GDM1 (cell line): ENCODE measurements at places on chromosomes 13 and 19.

- no peak for DNase-seq
Observed at GRCh38 chr19:58544591-58545285, 874 bp downstream of the TRIM28 start.

DNA sequence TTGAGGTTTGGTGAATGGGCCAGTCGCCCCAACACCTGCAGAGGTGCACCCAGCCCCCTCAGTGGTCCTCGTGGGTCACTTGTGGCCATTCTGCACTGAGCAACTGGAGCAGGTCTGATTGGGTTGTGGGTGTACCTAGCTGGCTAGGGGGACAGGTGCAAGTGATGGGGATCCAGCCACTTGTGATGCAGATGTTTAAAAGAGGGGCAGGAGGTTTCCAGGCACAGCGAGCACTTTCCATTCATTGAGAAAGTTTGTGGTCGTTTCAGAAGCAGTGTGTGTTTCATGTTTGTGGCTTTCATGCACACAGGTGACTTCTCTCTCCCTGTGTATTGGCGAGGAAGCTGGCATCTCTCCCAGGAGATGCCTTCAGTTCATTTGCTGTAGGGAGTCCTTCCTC lies 34.7 kb downstream of the TSSK6 start:
- no peak for DNase-seq

DNA sequence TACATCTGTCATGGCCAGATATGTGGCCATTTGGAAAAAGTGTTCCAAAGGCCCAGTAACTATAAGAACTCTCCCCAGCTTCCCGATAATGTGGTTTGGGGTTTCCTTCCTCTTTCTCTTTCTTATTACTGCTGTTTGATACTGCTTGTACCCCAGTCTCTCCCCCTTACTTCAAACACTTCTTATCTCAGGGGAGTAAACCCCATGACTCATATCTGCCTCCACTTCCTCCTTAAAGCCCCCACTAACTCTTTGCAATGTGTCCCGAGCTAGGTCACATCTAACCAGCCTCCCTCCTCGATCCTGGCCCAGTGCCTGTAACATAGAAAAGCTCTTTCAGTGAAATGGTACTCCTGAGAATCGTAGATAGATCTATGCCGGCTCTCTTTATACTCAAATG lies 82.4 kb upstream of the STARD13 start:
- DNase-seq = peak; percentile 54

- DNase-seq = no peak
Observed at GRCh38 chr19:39645800-39646411, 9.8 kb upstream of the LGALS16 start.

- no peak for DNase-seq
Observed at GRCh38 chr19:23777216-23777615, 18.5 kb upstream of the ZNF681 start.

DNA sequence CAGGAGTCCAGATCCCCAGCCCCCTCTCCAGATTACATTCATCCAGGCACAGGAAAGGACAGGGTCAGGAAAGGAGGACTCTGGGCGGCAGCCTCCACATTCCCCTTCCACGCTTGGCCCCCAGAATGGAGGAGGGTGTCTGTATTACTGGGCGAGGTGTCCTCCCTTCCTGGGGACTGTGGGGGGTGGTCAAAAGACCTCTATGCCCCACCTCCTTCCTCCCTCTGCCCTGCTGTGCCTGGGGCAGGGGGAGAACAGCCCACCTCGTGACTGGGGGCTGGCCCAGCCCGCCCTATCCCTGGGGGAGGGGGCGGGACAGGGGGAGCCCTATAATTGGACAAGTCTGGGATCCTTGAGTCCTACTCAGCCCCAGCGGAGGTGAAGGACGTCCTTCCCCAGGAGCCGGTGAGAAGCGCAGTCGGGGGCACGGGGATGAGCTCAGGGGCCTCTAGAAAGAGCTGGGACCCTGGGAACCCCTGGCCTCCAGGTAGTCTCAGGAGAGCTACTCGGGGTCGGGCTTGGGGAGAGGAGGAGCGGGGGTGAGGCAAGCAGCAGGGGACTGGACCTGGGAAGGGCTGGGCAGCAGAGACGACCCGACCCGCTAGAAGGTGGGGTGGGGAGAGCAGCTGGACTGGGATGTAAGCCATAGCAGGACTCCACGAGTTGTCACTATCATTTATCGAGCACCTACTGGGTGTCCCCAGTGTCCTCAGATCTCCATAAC lies at the start of gene APOE:
APOE (plus strand) TSS at position 360 of the 724 bp plus-strand sequence. CDS start 829 bp downstream, outside the sequence.
- no peak for DNase-seq

GRCh38 chr13:96248103-96248502 lies 158.2 kb downstream of the HS6ST3 start:
- no peak for DNase-seq

DNA sequence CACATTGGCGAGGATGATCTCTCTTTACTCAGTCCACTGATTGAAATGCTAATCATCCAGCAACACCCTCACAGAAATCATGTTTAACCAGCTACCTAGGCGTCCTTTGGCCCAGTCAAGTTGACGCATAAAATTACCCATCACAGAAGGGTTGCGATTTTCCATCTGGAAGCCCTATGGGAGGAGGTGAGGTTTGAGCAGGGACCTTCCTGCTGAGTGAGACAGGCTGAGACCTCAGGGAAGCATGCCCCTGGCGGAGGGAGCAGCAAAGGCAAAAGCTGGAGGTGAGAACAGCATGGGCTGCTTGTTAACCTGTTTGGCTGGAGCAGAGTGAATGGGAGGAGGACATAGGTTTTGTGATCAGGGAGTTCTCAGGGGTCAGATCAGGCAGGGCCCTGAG lies 7.3 kb downstream of the TTC9B start:
- DNase-seq = no peak

DNA sequence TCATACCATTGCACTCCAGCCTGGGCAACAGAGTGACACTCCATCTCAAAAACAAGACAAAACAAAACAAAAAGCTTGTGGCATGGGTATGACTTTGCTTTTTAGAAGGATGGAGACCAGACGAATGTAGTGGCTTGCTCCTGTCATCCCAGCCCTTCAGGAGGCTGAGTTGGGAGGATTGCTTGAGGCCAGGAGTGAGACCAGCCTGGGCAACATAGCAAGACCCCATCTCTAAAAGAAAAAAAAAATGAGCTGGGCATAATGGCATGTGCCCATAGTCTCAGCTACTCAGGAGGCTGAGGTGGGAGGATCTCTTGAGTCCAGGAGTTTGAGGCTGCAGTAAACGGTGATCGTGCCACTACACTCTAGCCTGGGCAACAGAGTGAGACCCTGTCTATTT lies 16.4 kb upstream of the SELENOW start:
- DNase-seq = no peak

DNA sequence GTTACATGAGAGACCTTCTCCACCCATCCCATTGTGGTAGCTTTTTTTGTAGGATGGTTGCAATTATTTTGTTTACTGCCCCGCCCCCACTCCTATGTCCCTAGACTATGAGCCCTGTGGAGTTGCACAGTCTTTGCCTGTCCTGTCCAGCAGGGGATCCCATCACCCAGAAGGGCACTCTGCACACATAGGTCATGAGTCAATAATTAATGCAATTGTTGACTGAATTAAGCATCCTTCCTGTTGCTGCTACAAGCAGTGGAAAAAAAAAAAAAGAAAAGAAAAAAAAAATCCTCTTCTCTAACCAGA lies 14.2 kb downstream of the C19orf81 start:
- DNase-seq = no peak

- no peak for DNase-seq
Observed at GRCh38 chr19:3370728-3371591, 4.6 kb downstream of the NFIC start.

- no peak for DNase-seq
Observed at GRCh38 chr19:1663852-1664251, 11.4 kb upstream of the TCF3 start.

DNA sequence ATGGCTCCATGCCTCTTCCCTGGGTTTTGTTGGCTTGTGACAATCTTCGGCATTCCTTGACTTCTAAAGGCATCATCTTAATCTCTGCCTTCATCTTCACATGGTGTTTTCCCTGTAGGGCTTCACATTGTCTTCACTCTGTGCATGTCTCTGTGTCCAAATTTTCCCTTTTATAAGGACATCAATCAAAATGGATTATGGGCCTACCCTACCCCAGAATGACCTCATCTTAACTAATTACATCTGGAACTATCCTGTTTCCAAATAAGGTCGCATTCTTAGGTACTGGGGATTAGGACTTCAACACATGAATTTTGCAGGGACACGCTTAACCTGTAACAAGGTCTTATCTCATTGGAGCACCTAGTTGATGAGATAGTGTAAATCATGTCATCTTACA lies 290.3 kb upstream of the KLF12 start:
- no peak for DNase-seq

DNA sequence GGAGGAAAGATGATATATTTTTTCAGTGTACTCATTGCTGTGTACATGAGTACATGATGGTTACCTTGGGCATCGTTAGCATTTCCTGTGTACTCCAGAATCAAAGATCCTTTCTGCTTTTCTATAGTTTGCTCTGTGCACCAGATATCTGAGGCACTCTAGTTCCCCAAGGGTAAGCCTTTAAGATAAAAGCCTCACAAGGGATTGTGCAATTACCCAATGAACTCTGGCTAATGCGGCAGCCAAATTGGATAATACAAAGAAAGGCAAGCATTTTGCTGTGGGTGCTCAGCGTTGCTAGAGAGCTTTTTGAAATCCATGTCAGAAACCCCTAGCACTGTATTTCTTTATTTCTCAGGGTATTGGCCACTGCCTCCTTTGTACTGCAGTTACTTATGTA lies 2.9 kb downstream of the CYSLTR2 start:
- no peak for DNase-seq

GRCh38 chr19:13913352-13913751 lies 7.4 kb downstream of the CC2D1A start:
- DNase-seq = no peak

DNA sequence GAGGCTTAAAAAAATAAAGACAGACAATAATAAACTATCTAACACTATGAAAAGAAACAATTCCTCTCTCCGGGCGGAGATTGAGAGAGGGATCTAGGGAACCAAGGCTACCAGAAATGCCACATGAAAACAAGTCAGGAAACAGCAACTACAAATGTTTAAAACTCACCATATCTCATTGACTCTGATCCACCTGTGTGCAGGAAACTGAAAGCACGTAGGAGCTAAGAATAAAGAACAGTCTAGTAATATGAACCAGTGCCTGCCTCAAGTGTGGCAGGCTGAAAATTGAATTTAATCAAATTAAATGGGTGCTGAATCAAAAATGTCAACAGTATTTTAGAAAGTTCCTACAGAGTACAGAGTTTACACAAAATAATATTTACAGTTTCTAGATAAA lies 1701.0 kb downstream of the SLITRK5 start:
- DNase-seq = no peak

DNA sequence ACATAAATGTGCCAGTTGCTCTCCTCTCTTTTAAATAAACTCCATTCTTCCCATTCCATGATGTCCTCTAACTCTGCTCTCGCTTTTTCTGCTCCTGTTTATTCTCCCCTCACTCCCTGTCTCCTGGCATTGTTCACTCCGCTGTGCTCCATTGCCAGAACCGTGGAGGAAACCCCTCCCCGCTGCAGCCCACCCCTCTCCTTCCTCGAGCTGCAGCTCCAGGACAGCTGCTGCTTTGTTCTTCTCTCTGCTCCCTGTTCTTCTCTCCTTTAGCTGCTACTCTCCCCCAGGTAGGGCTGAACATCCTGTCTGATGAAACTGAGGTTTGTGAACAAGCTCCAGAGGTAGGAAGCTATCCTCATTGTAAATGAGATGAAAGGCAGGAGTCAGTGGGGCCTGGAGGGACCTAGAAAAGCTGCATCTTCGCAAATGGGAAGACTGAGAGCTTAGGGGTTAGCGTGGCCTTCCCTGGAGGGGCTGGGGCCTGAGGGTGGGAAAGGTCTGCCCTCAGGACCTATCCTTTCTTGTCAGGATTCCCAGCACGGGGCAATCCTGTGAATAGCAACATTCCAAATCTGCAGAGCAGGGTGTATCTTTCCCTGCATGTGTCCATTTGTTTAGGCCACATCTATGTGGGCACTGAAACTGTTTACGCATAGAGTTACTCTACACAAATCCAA lies 243.7 kb downstream of the DNAJC15 start:
- no peak for DNase-seq

GRCh38 chr13:33798023-33798422 lies 19.9 kb upstream of the RFC3 start:
- DNase-seq = no peak

- DNase-seq = no peak
Observed at GRCh38 chr13:75812751-75813181, 176.6 kb downstream of the LMO7 start.

- no peak for DNase-seq
Observed at GRCh38 chr13:39682310-39682709, 26.8 kb downstream of the COG6 start.

GRCh38 chr13:98280176-98280510 lies 103.1 kb upstream of the RNF113B start:
- DNase-seq = no peak
